ENCODE measurements at places on chromosomes 6 and 20. TPM values are rescaled to one million over a fixed set of nuclear protein-coding genes. Genes with fewer than 3 reads are reported as not detected.

The PDE7B gene
- total RNA-seq = 0.61 TPM

DNA sequence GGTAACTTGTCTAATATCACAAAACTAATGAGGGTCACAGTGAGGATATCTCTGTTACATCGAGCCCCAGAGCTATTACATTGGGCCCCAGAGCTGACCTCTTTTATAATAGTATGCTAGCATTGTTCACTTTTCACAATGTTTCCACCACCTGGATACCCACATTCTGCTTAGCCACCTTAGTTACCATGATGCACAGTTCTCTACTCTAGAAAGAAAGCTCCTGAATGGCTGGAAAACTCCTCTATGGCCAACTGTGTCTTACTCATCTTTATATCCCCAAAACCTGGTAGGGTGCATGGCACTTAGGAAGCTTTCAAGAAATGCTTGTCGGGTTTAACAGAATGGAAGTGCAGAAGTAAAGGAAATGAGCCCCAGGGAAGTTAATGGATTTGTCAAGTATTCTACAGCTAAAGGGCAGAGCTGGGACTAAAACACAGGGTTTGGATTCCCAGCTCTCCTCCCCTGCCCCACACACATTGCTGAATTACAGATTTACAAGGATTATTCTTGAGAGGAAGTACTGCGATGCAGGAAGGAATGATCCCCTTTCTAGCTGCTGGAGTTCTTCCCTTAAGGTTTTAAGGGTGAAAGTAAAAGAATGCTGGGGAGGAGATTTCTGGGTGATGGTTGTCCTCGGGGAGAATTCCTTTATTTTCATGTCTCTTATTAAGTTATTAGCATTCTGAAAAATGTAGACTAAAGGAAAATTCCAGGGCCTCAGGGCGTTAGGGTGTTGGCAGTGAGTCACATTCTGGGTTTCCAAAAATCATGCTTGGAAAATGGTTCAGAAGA lies 16.1 kb upstream of the HINT3 start:
- no peaks in the 10 kb centered on the region for H3K27me3 ChIP-seq
- no peaks in the 10 kb centered on the region for H3K36me3 ChIP-seq

DNA sequence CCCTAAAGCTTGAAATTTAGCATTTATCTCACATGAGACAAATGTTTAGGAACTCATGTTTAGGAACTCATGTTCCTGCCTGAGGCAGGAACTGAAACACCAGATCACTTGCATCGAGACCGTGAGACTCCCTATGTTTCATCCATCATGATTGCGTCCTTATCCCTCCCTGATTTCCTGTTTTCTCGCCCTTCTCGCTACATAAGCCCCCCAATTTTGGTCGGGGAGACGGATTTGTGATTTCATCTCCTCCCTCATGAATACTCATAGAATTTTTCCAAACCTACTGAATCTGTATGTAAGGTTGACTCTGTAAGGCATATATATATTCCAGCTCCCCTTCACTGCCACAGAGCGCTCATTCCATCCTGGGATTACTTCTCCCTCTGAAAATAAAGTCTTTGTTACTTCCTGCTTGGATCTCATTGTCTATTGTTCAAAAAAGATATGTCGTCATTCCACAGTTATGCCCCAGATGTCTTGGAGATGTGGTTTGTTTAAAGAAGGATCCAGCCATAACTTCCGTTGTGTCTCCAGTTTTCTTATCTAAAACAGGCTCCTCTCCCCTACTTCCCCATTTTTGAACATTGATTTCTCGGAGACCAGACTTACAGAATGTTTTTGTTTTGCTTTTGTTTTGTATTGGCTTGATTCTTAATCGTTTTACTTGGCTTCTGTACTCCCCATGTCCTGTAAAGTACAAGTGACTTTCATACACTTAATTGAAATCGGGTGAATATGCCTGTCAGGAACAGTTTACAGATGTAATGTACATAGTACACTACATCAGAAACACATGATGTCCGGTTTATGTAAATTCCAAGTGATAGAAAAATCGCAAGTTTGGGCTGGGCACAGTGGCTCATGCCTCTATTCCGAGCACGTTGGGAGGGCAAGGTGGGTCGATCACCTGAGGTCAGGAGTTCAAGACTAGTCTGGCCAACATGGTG lies 118.7 kb downstream of the HFE start:
- peak; percentile 74 for DNase-seq
- H3K4me3 ChIP-seq = peak overlapping the region; percentile 63
- H3K36me3 ChIP-seq = no peaks in the 10 kb centered on the region

DNA sequence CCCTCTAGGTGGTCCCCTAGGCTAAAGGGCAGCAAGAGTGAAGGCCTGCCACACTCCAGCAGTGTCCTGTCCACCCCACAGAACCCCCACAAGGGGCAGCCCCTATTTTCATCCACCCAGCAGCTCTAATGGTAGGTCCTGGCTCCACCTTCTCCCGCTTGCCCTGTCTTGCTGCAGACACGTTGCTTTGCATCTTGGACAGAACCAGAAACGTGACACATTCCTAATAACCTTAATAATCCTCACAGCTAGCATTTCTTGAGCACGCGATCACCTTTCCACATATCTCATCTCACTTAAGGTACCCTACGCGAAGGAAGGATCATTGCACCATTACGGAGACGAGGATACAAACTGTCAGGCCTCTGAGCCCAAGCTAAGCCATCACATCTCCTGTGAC lies 11.7 kb upstream of the SLC22A23 start:
- peaks cover 9% of the 10 kb centered on the region for H3K4me1 ChIP-seq
- no peak overlapping the region for H3K4me3 ChIP-seq
- H3K36me3 ChIP-seq = no peaks in the 10 kb centered on the region
- no peak overlapping the region for H3K27ac ChIP-seq

DNA sequence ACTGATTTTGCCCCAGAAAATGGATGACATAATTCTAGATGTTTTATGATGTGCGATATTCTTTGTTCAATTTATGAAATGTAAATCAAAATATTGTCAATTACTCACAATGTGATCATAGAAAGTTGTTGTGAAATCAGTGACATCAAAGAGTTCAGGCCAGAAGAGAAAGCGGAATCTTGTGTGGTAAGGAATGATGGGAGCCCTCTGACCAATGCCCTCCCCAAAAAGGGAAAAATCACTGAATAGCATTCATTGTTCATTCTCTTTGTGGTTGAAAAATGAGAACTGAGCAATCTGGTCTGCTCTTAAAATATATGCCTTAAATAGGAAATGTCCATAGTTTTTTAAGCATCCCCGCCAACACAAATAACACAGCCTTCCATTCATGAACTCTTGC lies 247.1 kb upstream of the GRIK2 start:
- peak; percentile 27 for DNase-seq
- H3K27me3 ChIP-seq = no peaks in the 10 kb centered on the region
- H3K4me3 ChIP-seq = no peak overlapping the region
- no peak overlapping the region for H3K27ac ChIP-seq
- no peaks in the 10 kb centered on the region for H3K4me1 ChIP-seq
- no peaks in the 10 kb centered on the region for H3K36me3 ChIP-seq

DNA sequence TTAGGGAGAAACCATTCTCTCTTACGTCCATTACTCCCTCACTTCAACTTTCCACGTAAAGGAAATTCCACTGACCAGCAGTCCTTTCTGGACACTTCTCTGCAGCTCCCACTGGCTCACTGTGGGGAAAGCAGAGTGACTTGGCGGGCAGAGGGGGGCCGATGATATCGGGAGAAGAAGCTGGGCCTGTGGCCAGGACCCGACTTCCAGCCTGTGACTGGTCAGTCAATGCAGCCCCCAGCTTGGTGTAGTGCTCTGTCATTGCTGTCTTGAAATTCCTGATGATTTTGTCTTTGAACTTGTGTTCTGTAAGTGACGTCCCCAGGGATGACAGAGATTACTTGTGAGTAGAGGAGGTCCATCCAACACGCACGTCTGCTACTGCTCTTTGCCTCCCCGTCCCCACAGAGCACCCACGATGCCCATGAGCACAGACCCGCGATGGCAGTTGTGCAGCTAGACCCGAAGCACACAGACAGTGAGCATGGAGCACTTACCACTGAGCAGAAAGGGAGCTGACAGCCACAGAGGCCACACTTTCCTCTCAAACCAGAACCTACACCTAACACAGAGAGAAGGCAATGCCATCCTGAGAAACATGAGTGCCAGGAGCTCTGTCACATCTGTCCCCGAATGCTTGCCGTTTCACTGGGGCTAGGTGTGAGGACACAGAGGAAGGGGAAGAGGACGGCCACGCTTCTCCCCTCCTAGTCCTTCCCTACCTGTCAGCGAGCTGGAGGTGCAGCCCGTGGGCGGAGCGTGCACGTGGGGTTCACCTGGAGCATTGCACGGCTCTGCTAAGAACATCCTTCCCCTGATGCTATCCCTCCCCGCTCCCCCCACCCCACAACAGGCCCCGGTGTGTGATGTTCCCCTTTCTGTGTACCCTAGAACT lies 25.7 kb downstream of the DACT2 start:
- H3K27ac ChIP-seq = no peak overlapping the region
- H3K4me3 ChIP-seq = no peak overlapping the region
- no peak for DNase-seq
- no peaks in the 10 kb centered on the region for H3K36me3 ChIP-seq
- H3K27me3 ChIP-seq = peaks cover 33% of the 10 kb centered on the region
- no peaks in the 10 kb centered on the region for H3K4me1 ChIP-seq

GRCh38 chr20:51936377-51936776 lies 134.1 kb upstream of the SALL4 start:
- H3K36me3 ChIP-seq = no peaks in the 10 kb centered on the region
- H3K4me1 ChIP-seq = peaks cover 3% of the 10 kb centered on the region
- DNase-seq = no peak
- no peaks in the 10 kb centered on the region for H3K27me3 ChIP-seq
- no peak overlapping the region for H3K27ac ChIP-seq

DNA sequence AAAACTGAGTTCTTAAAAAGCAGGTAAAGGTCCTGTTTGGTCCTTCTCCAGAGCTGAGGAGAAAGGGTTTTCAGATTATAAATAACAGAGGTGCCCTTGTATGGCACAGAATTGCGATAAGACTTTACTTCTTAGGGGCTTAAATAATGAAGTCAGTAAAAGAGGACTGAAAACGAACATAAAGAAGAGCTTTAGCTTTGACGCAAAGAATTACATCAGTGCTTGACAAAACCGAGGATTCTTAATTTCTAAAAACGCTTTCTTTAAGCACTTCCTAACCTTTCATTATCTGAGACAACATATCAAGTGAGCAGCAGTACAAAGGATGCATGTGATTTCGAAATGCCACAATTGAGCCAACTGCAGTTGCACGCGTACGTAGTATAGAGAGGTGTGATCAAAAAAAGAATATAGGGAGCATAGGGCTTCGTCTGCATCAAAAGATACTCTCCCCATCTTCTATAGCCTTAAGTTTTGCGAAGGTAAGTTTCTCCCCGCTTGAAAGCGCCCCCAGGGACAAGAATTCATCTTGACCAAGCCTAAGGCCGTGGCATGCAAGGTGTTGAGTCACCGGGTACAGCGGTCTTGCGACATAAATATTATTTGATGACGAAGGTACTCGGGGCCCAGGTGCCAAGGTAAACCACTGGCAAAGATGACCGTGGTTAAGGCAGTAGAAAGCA lies 778 bp upstream of the LOC128125822 start:
- H3K4me1 ChIP-seq = peaks cover 41% of the 10 kb centered on the region
- H3K4me3 ChIP-seq = peak overlapping the region; percentile 69
- peak overlapping the region; percentile 98 for H3K27ac ChIP-seq
- peaks cover 5% of the 10 kb centered on the region for H3K36me3 ChIP-seq
- no peaks in the 10 kb centered on the region for H3K27me3 ChIP-seq

DNA sequence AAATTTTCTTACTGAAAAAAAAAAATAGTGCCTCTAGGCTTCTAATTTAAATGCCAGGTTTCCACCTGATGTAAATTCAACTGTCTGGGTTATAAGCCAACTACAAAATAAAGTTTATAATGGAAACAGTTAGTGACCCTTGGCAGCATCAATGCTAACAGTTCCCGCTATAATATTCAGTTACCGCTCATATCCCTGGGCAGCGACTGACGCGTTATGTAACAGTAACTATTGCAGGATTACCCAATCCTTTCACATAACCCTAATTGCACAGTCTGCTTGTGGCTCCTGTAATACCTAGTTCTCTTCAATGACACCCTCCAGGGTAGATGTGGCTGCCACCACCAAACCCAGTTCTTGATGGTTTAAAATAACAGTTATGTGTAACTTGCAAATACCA lies 208.6 kb downstream of the MOXD1 start:
- DNase-seq = no peak
- no peaks in the 10 kb centered on the region for H3K36me3 ChIP-seq
- no peak overlapping the region for H3K27ac ChIP-seq
- H3K27me3 ChIP-seq = no peaks in the 10 kb centered on the region
- H3K4me1 ChIP-seq = peaks cover 4% of the 10 kb centered on the region
